ENCODE measurements at places on chromosomes 5 and 9. TPM values are rescaled to one million over a fixed set of nuclear protein-coding genes. Genes with fewer than 3 reads are reported as not detected.

PCDHGA8 gene
- 0.48 TPM for total RNA-seq

SPINK4 gene
- 214 TPM for total RNA-seq

CSNK1G3 gene
- total RNA-seq = 78.3 TPM

- DNase-seq = no peak
Measured at GRCh38 chr5:120062515-120062917, 401.6 kb upstream of the PRR16 start.

- no peak for DNase-seq
Measured at GRCh38 chr5:153896701-153897100, 142.0 kb downstream of the FAM114A2 start.

DNA sequence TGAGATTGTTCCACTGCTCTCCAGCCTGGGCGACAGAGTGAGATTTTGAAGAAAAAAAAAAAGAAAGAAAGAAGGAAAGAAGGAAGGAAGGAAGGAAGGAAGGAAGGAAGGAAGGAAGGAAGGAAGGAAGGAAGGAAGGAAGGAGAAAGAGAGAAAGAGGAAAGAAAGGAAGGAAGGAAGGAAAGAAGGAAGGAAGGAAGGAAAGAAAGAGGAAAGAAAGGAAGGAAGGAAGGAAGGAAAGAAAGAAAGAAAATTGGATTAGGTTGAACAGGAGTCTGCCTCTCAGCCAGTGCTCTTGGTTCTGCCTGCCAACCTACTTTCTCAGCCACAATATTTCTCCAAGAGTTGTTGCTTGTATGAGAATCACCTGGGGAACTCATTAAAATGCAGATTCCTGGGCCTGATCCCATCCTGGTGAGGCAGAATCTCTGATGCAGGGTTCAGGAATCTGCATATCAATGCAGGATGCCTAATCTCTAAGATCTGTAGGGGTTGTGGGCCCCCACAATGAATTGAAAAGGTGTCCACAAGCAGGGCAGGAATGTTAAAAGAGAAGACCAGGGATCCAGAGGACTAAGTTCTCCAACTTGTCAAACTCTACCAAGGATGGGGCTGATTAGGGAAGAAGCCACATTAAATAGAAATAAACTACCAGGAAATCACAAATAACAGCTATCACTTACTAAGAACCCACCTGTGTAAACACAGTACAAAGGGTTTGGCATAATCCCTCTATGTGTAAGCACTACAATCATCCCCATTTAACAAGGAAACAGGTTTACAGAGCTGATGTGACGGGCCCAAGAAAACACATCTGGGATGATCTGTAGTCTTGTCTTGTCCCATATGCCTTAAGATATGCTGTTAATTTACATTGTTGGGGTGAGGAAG is 23.4 kb upstream of the GALNT10 start:
- no peak for DNase-seq

GRCh38 chr9:132214027-132214622 is 52.3 kb downstream of the NTNG2 start:
- no peak for DNase-seq
